ENCODE measurements at places on chromosomes 1 and 21.
A peak's percentile ranks its signal among the peaks of the same experiment; 100 is the strongest.

DNA sequence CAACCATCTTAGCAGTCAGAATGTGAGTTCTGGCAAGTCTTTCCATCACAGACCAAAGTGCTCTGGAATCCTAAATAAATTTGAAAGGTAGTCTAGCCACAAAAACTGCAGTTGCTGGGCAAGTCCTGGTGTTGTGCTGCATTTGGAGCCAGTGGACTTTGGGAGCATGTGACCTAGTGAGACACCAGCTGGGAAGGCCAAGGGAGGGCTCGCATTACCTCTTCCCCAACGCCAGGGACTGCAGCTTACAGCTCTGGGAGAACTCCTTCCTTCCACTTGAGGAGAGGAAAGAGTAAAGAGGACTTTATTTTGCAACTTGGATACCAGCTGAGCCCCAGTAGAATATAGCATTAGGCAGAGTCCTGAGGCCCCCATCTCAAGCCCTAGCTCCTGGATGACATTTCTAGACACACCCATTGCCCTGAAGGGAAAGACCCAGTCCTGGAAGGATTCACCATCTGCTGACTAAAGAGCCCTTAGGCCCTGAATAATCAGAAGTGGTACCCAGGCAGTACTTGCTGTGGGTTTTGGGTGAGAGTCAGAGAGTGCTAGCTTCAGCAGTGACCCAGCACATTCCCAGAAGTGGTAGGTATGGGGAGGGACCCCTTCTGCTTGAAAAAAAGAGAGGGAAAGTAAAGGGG lies 190.7 kb downstream of the NUF2 start:
- DNase-seq = no peak

DNA sequence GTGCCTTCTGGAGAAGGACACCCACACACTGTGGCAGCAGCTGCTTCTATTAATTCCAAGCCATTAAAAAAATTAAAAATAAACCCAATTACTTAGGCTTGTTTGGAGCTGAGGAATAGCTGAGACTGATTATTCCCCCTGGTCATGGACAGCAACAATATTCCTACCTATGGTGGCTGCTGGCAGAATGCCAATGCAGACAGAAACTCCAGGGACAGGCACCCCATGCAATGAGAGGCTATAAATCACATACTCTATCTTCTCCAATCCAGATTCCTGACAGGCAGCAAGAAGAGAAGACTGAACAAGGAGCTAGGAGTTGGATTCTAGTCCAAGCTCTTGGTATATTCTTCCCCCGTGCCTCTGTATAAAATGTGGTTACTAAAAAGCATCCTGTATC lies 275.4 kb upstream of the BEND5 start:
- DNase-seq = no peak

- DNase-seq = no peak
These were observed 25.8 kb downstream of the TP53BP2 start for GRCh38 chr1:223819730-223820514.

- no peak for DNase-seq
These were observed at the start of gene APCS for GRCh38 chr1:159587461-159587951. APCS (plus strand) TSS chr1:159587826; CDS start chr1:159587922, 96 bp downstream.

GRCh38 chr21:33835920-33836319 lies 79.7 kb downstream of the ATP5PO start:
- DNase-seq = no peak

DNA sequence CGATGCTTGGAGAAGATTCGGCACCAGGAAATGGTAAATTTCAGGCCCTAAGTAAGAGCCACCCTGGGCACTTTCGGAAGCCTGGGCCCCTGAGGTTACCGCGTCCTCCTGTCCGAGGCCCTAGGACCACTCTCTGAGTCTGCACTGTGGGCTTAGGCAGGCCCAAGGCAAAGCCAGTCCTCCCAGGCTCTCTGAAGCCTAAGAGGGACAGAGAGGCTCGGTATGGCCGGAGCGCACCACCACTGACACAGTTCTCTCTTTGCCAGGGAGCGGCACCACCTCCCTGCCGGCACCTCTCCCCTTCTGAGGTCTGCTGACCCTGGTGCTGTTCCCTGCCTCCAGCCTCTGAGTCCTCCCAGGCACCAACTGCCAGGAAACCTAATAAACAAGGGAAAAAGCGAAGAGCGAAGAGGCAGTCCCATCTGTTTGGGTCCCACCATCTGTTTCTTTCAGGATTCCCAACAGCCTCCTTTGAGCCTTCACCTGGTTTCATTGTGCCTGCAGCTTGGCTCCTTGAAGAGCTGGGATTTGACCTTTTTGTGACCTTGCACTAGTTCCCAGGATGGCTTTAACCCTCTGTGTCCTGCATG lies 57.7 kb downstream of the VWA5B1 start:
- DNase-seq = no peak

DNA sequence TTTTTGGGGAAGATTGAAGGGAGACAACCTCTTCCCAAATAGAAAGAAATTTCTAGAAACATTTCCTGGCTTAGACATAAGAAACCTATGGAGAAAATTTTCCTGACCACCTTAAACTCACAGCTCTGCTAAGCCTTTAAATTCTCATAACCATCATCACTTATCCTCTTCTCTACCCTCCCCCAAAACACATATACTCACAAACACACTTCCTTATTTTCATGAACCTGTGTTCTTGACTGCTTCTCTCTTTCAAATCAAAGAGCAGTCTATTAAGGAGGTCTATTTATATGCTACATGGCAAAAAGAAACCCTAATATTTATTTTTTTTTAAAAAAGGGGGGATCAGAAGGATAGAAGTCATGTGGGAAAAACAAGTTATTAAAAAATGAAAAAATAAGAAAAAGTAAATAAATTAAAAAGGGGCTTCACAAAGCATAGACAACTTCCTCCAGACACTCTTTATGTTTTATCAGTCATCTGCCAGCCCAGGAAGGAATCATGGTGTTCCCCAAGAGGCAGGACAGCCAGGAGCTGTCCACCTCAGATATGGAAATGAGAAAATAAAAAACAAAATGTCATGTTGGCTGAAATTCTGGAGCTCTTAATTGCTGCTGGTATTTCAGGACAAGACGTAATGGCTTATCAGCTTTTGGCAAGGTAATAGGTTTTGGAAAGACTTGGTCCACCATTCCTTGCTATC lies 12.8 kb upstream of the RGS2 start:
- no peak for DNase-seq

DNA sequence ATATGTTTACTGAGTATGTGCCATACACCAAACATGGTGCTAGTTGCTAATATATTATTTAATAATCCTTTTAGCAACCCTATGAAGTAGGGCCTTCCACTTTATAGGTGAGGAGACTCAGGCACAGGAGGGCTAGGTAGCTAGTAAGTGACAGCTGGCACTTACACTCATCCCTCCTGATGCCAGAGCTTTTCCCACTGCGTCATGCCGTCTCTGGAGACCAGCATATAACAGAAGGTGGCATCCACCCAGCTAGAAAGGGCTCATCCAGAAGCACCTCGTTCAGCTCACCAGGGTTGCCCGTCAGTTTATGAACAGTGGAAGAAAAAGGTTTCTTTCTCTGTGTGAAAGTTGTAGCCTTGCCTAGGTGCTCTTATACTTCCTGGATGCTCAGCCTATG lies 108.9 kb downstream of the NOS1AP start:
- no peak for DNase-seq

DNA sequence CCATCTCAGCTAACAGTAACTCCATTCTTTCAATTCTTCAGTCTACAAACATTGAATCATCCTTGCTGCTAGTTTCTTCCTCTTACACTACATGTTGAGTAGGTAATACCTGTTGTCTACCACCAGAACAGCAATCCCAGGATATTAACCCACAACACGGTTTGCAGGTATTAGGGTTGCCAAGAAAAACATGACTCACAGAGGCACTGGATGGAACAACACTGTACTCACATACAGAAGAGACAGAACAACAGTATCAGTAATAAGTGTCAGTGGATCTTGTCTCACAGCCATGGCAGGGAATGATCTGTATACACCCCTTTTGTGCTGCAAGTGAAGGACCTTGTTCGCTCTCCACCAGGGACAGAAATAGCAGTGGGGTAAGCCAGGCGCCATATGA lies 212.1 kb downstream of the GPR52 start:
- no peak for DNase-seq

- no peak for DNase-seq
These were observed 44.4 kb downstream of the COLGALT2 start for GRCh38 chr1:183993132-183993531.

- DNase-seq = peak; percentile 29
These were observed 3.6 kb downstream of the EPS15 start for GRCh38 chr1:51515312-51515960.

DNA sequence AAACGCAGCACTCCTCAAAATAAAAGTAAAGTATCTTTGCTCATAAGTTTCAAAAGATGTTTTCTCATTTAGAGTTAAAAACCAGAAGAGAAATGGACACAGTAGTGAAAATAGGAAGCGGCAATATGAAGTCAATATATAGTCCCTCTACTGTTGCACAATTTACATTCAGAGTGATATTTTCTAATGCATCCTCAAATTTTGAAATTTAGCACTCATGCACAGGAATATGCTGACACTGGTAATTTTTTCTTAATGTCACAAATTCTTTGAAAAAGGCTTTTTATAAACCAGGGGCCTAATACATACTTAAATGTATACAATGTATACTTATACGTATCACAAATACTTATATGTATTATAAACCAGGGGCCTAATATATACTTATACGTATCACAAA lies 19.5 kb downstream of the ST7L start:
- DNase-seq = no peak

GRCh38 chr1:154943649-154944400 lies 7.3 kb upstream of the PMVK start:
- no peak for DNase-seq

DNA sequence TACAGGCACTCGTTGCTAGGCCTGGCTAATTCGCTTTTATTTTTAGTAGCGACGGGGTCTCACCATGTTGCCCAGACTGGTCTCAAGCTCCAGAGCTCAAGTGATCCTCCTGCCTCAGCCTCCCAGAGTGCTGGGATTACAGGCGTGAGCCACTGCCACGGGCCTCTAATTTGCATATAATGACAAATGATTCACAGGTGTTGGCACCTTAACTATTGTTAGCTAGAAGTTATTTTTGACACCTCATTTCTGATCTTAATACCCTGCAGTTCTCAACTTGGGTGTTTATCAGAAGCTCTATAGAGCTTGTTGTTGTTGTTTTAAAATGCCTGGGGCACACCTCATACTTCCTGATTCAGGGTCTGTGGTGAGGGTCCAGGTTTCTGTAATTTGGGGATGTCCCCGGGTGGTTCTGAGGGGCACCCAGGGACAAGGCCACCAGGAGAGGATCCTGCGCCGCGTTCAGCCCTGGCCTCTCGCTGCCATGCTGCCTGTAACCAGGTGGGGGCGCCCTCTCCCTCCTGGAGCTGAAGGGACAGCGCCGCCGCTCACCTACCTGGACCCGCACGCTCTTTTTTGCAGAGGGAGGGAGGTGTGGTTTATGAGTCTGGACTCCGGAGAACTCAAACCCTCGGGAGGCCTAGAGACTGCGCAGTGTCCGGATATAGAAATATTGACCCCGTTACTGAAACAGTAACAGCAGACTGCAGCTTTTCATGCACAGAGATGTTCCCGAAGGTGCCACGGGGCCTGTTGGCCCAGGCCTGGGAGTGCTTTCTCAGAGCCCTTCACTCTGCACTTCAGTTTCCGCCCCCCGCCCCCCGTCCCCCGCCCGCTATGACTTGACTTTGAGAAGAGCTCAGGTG lies 23.0 kb upstream of the NEK2 start:
- peak; percentile 64 for DNase-seq

DNA sequence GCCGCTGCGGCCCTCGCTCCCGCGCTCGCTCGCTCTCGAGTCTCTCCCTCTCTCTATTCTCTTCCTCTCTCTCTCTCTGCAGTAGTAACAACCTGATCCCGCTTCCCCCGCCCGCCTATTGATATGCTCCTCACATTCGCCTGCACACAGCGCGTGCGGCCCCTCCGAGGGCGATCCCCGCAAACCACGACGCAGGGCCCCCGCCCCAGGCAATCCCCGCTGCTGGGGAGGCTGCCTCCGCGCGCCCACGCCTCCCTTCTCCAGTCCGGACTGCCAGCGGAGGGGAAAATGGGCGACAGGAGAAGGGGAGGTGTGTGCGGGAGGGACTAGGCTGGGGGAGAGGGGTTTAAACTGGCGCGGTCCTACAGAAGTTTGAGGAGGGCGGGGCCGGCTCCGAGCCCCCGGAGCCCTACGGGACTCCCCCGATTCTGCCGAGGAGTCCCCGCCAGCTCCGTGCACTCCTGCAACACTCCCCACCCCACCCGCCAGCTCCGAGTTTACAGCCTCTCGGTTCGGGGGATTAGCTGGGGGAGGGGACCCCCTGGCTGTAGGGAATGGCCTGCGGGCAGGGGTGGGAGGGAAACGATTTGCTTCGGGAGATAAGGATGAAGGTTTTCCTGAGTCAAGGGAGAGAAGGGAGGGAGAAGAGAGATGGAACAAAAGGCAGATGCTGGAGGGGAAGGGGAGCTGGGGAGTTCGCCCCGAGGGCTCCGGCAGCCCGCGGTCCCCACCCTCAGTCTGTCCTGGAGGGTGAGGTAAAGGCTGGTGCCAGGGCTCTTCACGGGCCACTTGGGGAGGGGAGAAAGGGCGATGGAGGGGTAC lies 66.6 kb downstream of the SYT2 start:
- DNase-seq = no peak

GRCh38 chr1:205260948-205261732 lies 33.4 kb downstream of the TMCC2 start:
- DNase-seq = no peak

Data from NCI-H2029 (cell line).